ENCODE measurements at places on chromosomes 7 and 10.

- DNase-seq = no peak
Measured at GRCh38 chr7:55127135-55127551, 108.3 kb downstream of the EGFR start.

GRCh38 chr10:98029149-98030092 is 1.0 kb downstream of the CRTAC1 start:
- DNase-seq = no peak

- no peak for DNase-seq
Measured at GRCh38 chr7:3721422-3721821, 420.4 kb downstream of the SDK1 start.

GRCh38 chr7:130921391-130922180 is 187.6 kb upstream of the KLF14 start:
- no peak for DNase-seq

GRCh38 chr10:28305553-28305952 is 2.7 kb upstream of the MPP7 start:
- DNase-seq = no peak

- DNase-seq = no peak
Measured at GRCh38 chr7:30019387-30019786, 7.1 kb downstream of the FKBP14 start.

GRCh38 chr10:29202386-29202940 is 86.4 kb upstream of the LYZL1 start:
- DNase-seq = no peak

DNA sequence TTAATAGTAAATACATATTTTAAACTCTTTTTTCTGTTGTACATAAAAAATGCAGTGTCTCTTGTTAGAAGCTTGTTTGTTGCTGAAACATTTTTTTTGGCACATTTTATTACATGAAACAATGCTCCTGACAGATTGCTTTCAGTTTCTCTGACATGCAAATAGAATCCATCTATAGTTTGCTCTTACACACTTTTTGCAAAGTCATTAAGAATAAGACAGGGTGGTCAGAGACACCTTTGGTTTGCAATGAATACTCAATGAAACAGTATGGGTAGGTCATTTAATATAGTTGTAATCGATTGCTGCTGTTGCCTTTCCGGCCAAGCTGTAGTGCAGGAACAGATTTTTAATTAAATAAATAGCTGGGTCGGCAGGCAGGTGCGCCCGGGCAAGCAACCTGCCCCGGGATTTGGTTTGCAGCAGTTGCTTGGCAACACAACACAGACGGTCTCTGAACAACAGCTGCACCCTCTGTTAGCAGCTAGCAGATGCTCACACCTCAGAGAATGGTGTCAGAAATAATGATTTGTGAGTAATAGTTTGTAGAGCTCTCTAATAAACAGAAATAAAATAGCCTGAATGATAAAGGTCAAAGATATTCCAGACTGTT is 115.7 kb upstream of the CACNA2D1 start:
- no peak for DNase-seq

- DNase-seq = no peak
Measured at GRCh38 chr7:99944497-99945070, 15.2 kb upstream of the GJC3 start.

DNA sequence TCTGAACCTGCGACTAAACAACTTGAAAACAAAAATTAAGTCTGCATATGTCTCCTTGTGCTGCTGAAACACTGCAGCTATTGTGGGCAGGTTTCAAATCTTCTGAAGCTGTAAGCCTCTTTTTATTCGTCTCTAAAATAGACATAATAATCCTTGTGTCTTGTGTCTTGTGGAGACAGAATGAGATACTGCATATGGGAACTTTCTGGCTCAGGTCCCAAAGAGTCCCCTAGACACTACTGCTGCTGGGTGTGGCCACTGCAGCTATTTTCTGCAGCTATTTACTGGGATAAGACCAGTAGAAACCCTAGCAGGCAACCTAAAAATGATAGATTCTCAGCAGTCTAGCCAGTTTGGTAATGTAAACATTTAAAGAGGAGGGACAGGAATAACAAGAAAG is 252.0 kb downstream of the ELMO1 start:
- DNase-seq = no peak

DNA sequence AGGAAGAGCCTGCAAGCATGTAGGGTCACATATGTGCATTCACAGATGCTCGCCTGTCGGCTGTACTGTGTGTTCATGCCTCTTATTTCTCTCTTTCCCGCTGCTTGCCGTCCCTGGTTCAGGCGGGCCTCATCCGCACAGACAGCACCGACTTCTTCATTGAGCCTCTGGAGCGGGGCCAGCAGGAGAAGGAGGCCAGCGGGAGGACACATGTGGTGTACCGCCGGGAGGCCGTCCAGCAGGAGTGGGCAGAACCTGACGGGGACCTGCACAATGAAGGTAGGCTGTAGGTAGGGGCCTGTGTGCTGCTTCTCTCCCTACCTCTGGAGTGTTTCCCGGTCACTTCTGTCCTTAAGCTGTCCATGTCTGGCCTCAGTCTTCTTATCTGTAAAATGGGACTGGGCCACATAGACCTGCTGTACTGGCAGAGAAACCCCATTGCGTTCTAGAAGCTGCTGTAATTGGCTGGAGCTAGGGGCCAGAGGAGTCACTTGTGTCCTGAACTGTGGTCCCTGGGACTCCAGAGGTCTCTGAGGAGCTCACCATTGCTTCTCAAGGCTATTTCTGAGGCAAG is 30.0 kb downstream of the ADAMTS14 start:
- no peak for DNase-seq

DNA sequence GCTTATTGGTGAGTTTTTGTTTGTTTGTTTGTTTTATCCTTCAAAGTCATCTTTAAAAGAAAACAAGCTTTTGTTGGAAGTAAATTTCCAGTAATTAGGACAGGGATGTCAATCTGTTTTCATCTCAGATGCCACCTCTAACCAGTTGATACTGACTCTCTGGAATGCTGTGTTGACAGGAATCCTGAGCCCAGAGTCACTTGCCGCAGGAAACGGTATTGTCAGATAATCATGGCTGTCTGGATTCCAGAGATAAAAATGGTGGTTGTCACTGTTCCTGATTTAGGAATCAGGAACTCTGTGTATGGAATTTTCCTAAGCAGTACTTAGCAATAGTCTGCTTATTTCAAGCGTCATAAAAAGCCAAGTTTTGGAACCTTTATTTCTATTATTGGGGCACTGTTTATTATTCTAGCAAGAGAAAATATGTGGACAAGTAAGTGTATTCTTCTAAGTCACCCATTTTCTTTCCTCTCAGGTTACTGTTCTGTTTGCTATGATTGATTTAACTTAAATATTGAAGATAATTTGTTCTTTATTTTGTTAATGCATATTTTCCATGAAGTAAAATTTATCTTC is 39.2 kb downstream of the CDC123 start:
- no peak for DNase-seq

DNA sequence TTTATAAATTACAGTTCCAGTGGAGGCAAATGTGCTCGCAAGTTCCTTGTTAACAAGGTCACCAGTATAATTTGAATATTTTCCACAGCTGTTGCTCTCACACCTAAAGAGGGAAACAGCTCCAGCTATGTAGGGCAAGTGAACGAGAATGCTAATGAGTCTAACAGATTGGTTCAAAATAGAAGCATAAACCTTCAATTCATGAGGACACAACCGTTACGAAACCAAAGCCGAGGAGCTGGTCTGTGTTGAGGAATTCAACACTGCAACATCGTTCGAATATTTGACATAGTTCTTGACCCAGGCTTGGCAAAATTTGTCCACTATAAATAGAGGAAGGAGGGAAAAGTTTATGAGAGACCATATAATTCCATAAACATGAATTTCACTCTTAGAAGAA is 161.3 kb downstream of the KLF6 start:
- DNase-seq = no peak

GRCh38 chr7:70638158-70639107 is 493.5 kb upstream of the GALNT17 start:
- DNase-seq = no peak

DNA sequence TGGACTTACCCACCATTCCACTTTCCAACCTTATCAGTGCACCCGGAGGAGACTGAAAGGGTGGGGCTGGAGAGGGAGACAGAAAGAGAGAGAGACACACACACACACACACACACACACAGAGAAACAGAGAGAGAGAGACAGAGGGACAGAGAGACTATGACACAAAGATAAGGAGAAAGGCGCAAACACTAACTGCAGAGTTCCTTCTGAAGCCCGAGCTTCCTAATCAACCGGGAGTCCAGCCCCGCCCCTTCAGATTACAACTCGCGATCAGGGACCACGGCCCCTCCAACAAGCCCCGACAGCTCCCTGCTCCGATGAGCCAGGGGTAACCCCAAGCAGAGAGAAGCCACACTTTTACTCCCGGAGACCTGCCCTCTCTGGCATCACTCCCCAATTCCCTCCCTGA is 499 bp downstream of the GAL3ST4 start:
- DNase-seq = no peak

DNA sequence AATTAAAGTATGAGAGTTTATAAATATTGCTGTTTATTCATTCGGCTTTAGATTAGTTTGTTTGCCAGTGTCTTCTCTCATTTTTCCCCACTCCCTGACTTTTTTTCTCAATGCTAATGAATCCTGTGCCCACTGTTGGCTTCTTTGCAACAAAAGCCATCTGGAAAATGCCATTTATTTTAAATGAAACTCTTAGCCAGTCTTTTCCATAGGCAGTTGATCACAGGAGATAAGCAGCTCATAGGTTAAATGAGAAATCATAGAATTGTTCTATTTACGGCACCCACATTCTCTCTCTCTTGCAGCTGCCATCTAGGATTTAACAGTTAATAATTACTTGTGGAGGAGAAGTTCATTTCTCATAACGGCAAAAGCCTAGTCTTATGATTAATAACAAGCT is 249.3 kb upstream of the POM121L12 start:
- no peak for DNase-seq

- DNase-seq = no peak
Measured at GRCh38 chr10:101769541-101770180, 6.3 kb downstream of the FGF8 start.

GRCh38 chr7:158277219-158278141 is 310.1 kb downstream of the PTPRN2 start:
- no peak for DNase-seq

GRCh38 chr10:759898-760477 is 70.5 kb upstream of the DIP2C start:
- no peak for DNase-seq

DNA sequence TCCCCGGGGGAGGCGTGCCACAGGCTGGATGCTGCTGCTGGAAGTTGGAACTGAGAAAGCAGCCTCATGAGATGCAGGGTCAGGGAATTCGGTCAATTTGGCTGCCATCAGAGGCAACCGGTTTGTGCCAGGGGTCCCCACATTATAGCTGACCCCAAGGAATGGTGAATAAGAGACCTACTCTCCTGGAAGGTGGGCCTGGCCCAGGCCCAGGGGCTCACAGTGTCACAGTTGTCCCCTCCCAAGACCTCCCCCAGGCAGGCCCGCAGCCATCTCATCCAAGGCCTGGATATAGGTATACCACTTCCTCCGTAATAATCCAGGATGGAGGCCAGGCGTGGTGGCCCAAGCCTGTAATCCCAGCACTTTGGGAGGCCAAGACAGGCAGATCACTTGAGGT is 114.6 kb downstream of the NPTX2 start:
- DNase-seq = no peak

Data from T-cell (primary cell).